H1 (cell line): ENCODE measurements at places on chromosomes 6 and 20.

- no peak for DNase-seq
Observed at GRCh38 chr6:56749632-56750151, 107.0 kb upstream of the DST start.

DNA sequence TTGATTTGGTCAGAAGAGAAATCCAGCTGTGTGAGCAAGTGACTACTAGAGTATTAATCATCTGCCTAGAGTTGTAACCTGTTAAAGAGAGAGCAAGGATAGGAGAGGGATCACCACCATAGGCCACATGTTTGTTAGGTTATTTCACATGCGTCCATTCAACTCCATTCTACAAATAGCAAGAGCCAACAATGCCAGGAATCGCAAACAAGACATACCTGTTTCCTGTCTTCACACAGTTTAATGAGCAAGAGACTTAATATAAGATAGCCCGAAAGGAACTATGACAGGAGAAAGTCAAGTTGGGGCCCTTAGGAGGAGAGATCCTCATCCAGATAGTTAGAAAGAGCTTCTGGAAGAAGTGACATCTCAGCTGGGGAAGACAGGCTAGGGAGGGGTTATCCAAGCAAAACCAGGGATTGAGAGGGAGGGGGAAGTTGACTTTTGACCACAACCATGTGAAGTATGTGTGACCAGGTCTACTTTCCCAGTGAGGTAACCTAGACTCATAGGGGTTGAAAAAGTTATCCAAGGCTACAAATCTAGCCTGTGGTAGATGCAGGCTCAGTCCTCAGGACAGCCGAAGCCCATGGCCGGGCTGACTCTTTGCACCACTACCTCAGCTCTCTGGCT is 147.4 kb downstream of the ALDH8A1 start:
- no peak for DNase-seq

- DNase-seq = no peak
Observed at GRCh38 chr6:36663504-36664446, 14.7 kb upstream of the CDKN1A start.

DNA sequence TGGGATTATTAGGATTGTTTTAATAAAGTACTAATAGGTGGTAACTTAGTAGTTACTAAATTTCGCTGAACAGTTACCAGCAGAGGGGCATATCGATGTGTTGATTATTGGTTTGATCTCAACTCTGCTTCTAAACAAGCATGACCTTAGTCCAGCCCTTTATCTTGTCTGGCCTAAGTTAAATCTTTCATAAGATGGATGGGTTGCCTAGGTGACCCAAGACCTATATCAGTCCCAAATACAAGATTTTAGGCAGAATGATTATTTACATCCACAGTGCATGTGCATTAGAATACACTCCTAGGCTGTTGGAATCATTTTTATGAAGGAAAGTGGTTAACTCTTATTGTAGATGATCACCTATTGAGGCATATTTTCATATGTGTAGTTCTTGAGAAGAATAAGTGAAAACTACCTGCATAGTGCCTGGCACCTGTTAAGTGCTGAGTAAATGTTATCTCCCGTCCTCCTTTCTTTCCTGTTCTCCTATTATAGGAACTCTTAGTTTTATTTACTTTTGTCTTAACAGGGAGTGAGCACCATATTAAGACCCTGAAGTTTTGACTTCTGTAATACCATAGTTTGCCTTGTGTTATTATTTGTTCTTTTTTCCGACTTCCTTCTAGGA is 1.1 kb downstream of the HSF2 start:
- DNase-seq = no peak

- DNase-seq = no peak
Observed at GRCh38 chr6:15132854-15133670, 112.8 kb upstream of the JARID2 start.

DNA sequence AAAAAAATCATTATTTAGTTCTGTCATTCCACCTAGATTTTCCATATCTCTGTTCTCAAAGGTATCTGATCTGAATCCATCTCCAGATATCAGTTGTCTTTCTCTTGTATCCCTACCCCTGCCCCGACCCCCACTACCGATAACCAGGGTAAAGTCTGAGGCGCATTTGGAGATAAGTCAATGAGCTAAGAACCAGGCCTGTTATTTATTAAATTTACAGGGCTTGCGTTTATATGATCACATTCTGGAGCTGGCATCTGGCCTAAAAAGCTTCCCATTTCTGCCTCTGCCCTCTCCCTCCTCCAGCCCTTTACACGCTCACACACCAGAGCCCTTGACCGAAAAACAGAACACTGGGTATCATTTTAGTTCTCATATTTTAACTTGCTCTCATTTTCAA is 144.7 kb downstream of the ALDH8A1 start:
- DNase-seq = no peak
